ENCODE measurements at places on chromosomes 1 and 21. TPM values are rescaled to one million over a fixed set of nuclear protein-coding genes. Genes with fewer than 3 reads are reported as not detected.
A peak's percentile ranks its signal among the peaks of the same experiment; 100 is the strongest.

- DNase-seq: peak; percentile 40
Observed at GRCh38 chr21:36615274-36615964, 83.5 kb upstream of the SIM2 start.

DNA sequence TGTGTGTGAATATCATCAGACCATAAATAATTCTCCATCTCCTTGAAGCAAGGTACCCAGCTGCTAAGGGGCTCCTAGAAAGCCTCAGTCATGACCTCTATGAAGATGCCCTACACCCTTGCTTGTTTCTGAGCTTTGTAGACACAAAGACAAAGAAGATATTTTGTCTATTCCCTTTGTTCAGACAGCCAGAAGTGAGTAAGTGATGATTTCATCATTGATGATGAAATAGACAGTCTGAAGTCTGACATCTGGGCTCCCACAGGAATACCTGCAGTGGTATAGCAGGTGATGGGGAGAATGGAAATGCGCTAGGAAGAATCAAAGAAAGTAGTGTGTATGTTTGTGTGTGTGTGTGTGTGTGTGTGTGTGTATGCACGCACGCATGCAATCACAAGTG is 82.2 kb upstream of the DPT start:
- DNase-seq: peak; percentile 52

DNA sequence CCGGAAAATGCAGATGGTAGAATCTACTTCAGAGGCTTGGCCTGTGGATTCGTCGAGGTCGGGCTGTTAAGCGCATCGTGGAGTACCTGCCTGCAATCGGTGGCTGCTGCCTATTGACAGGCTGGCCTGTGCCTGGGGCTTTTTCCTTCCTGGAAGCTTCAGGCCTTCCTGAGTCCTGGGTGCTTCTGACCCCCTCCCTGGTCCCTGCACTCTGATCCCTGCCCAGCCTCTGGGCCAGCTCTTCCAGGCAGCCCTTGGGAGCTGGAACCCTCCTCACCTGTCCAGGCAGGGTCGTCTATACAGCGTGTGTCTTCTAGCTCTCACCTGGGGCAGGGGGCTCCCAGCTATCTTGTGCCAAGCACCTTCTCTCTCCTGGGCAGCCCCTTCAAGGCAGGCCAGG is 40.0 kb upstream of the TNFRSF1B start:
- DNase-seq: no peak

DNA sequence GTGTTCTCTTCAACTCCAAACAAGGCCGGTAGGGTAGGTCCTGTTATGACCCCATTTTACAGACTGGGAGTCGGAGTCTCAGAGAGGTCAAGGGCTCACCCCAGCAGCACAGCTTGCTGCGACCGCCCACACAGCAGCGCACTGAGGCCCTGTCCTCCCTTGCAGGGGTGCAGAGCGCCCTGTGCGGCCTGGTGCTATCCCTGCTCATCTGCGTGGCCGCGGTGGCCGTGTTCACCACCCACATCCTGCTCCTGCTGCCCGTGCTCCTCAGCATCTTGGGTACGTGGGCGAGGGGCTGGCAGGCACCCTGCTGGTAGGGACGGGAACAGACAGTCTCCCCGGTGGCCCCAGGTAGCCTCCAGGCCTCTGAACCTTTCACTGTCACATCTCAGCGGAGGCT is 55.9 kb downstream of the DISP3 start:
- DNase-seq: no peak

DNA sequence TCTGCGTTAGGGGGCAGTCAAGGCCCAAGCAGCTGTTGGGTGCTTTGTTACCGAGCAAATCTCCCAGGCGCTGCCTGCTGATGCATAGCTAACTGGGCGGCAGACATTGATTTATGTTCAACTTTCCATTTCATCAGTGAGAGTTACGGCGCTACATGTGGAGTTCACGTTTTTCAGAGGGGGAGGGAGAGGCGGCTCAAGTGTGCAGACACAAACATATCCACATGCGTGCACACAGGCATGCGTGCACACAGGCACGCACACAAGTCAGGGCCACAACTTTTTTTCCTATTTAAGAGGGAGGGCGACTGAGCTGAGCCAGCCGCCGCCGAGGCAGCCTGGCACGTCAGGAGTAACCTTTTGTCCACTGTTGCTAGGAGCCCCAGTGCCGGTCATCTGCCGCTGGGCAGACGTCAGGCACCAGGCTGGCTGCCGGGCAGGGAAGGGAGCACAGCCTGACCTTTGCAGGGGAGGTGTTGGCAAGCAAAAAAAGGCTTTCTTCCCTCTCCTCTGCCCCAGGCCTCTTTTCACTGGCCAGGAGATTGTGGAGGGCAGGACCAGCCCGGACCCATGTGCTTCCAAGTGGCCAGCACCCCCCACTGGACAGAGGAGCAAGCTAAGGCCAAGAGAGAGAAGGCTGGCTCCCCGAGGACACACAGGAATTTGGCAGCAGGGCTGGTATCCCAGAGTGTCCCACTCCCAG is 73.3 kb downstream of the MRPL37 start:
- no peak for DNase-seq

DNA sequence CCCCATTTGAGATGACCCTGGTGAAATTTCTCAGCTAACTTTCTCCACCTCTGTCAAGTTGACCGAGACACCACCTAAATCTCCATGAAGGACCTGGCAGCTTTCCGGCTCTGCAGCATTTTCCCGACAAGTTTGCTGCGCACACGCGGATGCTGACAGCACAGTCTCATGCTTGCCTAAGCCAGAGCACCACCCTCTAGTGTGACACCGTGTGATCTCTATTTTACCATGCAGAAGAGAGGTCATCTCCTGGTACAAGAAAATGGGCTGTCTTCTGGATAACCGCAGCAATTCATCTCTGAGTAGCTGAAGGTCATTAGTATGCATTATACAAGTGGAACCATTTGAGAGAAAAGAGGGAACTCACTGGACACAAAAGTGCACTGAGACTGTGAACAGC is 38.9 kb upstream of the H6PD start:
- no peak for DNase-seq

- DNase-seq: no peak
Observed at GRCh38 chr1:242086706-242087105, 87.8 kb upstream of the MAP1LC3C start.

DNA sequence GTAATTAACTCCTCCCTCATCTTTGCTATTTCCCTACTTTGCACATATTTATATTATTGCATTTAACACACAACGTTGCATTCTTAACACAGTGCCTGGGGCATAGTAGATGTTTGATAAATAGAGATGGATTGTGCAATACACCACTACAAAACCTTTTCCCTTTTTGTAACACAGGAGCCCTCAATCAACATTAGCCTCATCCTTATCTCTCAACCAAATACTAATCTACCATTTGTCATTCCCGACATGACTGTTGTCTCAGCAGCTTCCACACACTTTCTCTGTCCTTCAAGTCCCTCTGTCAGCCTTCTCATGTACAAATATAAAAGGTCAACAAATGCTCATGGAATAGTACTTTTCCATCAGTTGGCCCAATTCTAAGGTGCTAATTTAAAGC is 78.9 kb upstream of the KCNK2 start:
- DNase-seq: peak; percentile 1

DNA sequence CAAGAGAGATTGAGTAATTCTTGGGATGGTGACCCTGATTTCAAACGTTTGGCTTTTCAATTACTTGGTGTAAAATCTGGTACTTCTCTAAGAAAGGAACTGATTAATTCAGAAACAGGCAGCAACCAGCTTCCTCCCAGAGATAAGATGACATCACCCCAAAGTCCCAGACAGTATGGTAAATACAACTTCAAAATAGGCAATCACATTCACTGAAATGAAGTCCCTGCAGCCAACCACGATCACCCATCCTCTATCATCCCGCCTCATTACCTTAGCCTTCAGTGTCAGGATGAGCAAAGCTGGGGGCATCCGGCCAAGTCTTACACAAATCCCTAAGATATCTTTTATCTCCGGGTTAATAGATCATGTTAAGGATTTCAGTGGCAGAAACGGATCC is 26.4 kb upstream of the RUNX1 start:
- DNase-seq: no peak

- peak; percentile 21 for DNase-seq
Observed at GRCh38 chr21:36909901-36910561, 56.4 kb downstream of the HLCS start.

DNA sequence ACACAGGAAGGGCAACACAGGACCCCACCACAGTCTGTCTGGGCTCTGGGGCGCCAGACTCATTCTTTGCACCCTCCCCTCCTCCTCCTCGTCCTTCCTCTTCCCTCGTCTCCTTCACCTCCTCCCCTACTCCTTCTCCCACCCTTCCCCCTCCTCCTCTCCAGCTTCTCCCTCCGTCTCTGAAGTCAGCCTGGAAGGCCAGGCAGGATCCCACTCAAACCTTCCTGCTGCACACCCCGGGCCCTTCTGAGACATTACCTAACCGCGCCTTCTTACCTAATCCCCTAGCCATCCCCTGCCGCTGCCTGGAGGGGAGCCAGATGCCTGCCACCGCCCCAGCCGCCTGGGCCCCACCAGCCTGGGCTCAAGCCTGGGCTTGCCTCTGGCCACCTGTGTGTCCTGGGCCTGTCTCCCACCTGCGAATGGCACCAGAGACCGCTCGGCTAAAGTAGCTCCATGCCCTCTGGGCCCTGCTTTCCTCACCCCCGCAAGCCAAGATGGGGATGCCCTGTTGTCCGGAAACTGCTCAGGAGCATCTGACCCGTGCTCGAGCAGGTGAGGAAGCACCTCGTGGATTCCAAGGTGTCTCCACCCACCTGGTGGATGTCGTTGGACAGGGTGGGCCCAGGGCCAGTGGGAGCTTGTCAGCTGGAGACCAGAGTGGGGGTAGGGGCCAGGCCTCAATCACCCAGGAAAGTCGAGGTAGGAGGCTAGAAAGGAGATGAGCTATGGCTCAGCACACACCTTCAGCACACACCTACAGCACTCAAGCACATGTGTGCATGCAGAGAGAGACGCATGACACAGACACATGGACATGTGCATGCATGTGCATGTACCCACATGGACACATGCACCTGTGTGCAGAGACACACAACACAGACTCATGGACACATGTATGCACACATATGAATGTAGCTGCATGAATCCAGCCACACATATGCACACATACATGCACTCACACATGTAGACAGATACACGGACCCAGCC is 31.9 kb downstream of the WNT9A start:
- no peak for DNase-seq

DNA sequence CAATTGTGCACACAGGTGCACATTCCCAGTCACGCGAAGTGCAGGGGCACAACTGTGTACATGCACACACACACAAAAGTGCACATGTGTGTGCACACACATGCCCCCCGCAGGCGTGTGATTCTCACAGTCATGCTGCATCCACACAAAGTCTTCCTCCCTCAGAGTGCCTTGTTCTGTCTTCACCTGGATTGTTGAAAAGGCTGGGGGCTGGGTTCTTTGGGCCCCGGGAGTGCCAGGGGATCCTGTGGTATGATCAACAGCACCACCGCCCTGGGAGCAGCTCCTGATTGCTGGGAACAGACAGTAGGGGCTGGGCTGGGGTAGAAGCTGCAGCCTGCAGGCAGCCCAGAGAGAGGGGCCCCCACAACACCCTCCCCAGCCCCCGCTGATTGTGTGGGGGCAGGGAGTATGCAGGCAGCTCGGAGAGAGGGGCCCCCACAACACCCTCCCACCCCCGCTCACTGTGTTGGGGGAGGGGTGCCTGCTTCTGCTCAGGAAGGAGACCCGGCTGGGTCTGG is 3.4 kb downstream of the COL18A1 start:
- DNase-seq: no peak

DNA sequence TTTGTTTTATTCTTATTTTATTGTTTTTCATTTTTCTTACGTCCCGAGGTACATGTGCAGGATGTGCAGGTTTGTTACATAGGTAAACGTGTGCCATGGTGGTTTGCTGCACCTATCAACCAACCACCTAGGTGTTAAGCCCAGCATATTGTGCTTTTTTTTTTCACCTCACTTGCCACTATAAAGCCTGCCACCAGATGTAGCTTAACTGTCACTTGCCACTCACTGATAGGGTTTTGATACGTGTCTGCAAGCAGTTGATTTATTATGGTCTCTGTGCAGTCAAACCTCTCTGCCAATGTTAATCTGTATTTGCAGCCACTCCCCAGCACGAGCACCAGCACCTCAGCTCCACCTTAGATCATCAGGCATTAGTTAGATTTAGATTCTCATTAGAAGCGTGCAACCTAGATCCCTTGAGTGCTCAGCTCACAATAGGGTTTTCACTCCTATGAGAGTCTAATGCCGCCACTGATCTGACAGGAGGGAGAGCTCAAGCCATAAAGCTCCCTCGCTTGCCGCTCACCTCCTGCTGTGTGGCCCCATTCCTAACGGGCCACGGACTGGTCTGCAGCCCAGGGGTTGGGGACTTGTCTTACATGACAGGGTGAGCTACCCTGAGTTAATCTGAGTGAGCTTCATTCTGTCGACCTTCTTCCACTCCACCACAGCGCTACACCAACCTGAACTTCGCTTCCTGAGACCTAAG is 17.9 kb upstream of the ABCG1 start:
- DNase-seq: no peak

GRCh38 chr21:31992391-31992790 is 119.6 kb downstream of the HUNK start:
- DNase-seq: no peak

DNA sequence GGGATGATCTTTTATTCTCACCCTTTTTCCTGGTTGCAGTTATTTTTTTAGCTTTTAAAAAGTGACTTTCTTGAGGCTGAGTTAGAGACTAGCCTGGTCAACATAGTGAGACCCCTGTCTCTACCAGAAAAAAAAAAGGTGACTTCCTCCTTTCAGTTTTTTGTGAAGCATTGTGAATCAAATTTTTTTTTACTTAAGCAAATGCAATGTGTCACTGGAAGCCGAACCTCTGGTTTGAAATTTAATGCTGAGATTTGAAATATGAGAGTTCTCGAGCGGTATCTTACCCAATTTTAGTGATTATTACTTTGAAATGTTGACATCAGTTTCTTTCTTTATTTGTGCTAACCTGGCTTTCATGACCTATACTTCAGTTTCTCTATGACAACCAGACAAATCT is 3.6 kb downstream of the CAP1 start:
- no peak for DNase-seq

GRCh38 chr1:218494449-218494852 is 149.3 kb downstream of the TGFB2 start:
- DNase-seq: no peak

- peak; percentile 25 for DNase-seq
Observed at GRCh38 chr1:213274140-213274539, 223.1 kb downstream of the RPS6KC1 start.

GRCh38 chr1:236458996-236459395 is 64.8 kb upstream of the LGALS8 start:
- DNase-seq: no peak

The LCE3D gene
- polyA plus RNA-seq: not detected

The RYR2 gene
- not detected for polyA plus RNA-seq

The MYCL gene
- 1.7 TPM for polyA plus RNA-seq

The DMBX1 gene
- not detected for polyA plus RNA-seq

The CAMTA1 gene
- polyA plus RNA-seq: 22.4 TPM

The ALPL gene
- 0.12 TPM for polyA plus RNA-seq
